ENCODE measurements at places on chromosomes 1 and 21.
A peak's percentile ranks its signal among the peaks of the same experiment; 100 is the strongest.

DNA sequence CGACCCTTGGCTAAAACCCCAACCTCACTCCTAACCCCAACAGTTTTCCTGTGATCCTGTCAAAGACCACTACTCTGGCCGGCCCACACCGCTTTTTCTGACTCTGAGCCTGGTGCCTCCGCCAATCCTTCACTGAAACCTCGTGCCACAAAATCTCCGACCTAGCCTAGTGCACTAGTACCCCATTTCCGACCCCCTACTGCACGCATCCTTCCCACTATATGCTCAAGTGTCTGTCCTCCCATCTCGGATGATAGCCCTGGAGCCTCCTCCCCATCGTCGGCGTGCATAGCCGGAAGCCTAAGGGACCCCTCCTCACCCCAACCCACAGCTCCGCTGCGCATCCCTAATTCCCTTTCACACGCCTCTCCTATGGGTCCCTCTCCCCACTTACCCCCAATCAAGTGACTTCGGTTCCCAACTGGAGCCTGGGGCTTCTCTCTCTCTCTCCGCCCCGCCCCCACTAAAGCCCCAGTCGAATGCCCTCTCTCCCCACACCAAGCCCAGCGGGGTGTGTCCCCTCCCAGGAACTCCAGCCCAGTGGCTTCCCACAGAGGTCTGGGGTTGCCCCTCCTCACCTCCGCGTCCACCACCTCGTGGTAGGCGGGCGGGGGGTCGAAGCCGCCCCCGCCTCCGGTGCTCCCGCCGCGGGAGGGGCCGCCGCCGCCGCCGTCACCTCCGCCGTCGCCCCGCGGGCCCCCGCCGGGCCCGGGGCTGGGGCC lies 791 bp downstream of the USP24 start:
- DNase-seq: peak; percentile 89
- H3K27me3 ChIP-seq: no peaks in the 10 kb centered on the region
- peak overlapping the region; percentile 75 for H3K4me3 ChIP-seq
- peak overlapping the region; percentile 94 for H3K27ac ChIP-seq
- no peaks in the 10 kb centered on the region for H3K36me3 ChIP-seq
- peaks cover 5% of the 10 kb centered on the region for H3K4me1 ChIP-seq

GRCh38 chr21:33734291-33734690 lies 92.0 kb downstream of the ITSN1 start:
- no peak for DNase-seq
- H3K4me3 ChIP-seq: no peak overlapping the region
- H3K4me1 ChIP-seq: no peaks in the 10 kb centered on the region
- no peaks in the 10 kb centered on the region for H3K36me3 ChIP-seq

DNA sequence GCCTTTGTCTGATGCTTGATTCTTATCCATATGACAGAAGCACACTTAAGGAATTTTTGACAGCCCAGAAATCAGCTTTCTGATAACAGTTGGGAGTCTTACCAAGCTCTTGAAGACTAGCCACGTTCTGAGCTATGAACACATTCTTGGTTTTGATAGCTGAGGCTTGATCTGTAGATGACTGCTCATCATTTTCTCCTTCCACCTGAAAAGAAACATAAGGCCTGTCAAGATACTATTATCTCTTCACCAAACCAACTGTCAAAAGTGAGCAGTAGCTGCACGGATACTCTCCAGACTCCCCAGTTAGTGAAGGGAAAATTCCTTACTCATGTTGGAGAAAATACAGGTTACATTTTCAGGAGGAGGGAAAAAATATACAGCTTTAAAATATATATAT lies 12.2 kb downstream of the UBR4 start:
- no peak overlapping the region for H3K4me3 ChIP-seq
- no peak for DNase-seq
- H3K36me3 ChIP-seq: peaks cover 4% of the 10 kb centered on the region

DNA sequence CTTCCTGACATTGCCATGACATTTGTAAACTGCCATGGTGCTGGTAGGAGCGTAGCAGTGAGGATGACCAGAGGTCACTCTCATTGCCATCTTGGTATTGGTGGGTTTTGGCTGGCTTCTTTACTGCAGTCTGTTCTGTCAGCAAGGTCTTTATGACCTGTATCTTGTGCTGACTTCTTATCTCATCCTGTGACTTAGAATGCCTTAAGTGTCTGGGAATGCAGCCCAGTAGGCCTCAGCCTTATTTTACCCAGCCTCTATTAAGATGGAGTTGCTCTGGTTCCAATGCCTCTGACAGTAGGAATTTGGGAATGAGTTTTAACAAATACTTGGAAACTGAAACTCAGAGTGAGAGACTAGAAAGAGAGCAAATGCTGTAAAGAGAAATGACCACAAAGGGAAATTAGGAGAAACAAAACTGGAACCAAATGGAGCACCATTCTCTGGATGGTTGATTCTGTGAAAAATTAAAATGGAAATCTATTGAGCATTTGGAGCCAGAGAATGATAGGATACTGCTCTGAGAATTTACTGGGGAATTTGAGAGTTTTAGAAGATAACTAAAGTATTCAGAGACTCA lies 50.1 kb upstream of the RHOU start:
- H3K27me3 ChIP-seq: no peaks in the 10 kb centered on the region
- DNase-seq: no peak
- no peak overlapping the region for H3K4me3 ChIP-seq
- no peak overlapping the region for H3K27ac ChIP-seq
- no peaks in the 10 kb centered on the region for H3K4me1 ChIP-seq

GRCh38 chr21:36134803-36135390 lies at the start of gene CBR3:
CBR3 (plus strand) TSS chr21:36135079; CDS start chr21:36135193, 114 bp downstream.
- H3K36me3 ChIP-seq: no peaks in the 10 kb centered on the region
- peaks cover 4% of the 10 kb centered on the region for H3K27me3 ChIP-seq
- peak within 1 kb of the TSS; percentile 75 for H3K4me3 ChIP-seq
- peaks cover 8% of the 10 kb centered on the region for H3K4me1 ChIP-seq
- DNase-seq: peak; percentile 88

- H3K36me3 ChIP-seq: no peaks in the 10 kb centered on the region
- H3K27me3 ChIP-seq: no peaks in the 10 kb centered on the region
- H3K27ac ChIP-seq: no peak overlapping the region
- H3K4me1 ChIP-seq: no peaks in the 10 kb centered on the region
These were observed 3.4 kb upstream of the CASQ2 start for GRCh38 chr1:115771847-115772457.

DNA sequence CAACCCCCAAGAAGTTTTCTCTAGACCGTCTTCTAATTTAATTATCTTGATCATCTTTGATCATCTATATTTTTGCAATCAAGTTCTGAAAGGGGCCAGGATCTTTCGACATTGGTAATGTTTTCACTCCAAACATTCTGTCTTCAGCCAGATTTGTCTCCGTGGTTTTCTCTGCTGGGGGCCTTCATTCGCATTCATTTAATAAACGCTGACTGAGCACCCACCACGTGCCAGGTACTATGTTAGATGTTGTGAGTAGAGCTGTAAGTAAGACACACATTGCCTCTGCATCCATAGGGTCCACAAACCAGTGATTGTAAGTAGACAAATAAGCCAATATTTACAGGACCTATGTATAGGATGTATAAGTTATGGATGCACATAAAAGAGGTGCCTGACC lies 134.5 kb upstream of the MROH9 start:
- DNase-seq: no peak
- H3K27me3 ChIP-seq: no peaks in the 10 kb centered on the region
- H3K27ac ChIP-seq: no peak overlapping the region
- no peaks in the 10 kb centered on the region for H3K36me3 ChIP-seq

DNA sequence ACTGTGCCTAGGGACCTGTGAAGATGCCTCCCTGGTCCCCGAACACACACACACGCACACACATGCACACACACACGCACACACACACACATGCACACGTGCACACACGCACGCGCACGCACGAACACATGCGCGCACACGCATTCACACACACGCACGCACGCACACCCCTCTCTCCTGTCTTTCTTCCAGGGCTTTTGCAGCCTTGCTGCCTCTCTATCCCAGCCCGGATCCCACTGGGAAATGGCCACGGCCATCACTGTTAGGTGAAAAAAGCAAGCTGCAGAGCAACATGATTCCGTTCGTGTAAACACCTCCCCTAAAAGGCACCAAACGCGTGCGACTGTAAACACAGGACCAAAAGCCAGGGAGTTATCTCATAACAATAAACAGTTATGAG lies 39.7 kb downstream of the NKAIN1 start:
- no peaks in the 10 kb centered on the region for H3K36me3 ChIP-seq
- H3K27ac ChIP-seq: no peak overlapping the region
- no peaks in the 10 kb centered on the region for H3K27me3 ChIP-seq
- H3K4me1 ChIP-seq: no peaks in the 10 kb centered on the region

DNA sequence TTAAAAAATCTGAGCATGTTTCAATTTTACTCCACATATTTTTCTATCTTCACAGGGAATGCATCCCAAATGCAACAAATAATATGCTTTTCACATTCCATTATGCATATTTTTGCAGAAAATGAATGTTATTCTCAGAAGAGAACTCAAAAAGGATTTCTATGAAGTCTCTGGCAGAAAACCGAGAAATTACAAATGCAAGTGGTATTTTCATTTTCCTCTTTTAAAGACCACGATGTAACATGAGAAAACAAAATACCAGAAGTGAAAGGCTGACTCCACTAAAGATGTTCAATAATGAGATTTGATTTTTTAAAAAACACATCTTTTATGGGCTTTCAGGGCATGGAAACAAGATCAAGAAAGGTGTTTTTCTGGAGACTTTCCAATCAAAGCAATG lies 5.0 kb upstream of the PDC start:
- H3K27ac ChIP-seq: no peak overlapping the region
- H3K27me3 ChIP-seq: no peaks in the 10 kb centered on the region
- no peaks in the 10 kb centered on the region for H3K36me3 ChIP-seq
- no peak for DNase-seq
- H3K4me1 ChIP-seq: no peaks in the 10 kb centered on the region
- no peak overlapping the region for H3K4me3 ChIP-seq

DNA sequence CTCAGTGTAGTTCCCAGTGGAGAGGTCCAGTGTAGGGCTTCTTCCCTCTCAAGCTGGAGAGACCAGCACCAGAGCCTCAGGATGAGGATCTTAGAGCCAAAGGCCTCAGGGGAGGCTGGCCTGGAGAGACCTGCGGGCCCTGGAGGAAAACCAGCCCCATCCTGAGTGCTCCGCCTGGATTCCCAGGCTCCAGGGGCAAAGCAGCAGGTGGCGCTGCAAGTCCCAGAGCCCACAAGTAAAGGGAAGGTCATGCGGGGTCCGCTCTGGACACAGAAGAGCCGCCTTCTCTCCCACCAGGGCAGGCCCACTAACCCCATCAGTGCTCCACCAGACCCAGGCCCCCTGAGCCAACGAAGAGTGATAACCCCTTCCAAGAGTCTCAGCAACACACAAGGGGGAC lies 22.7 kb downstream of the PGBD5 start:
- no peak for DNase-seq
- H3K27ac ChIP-seq: no peak overlapping the region
- H3K36me3 ChIP-seq: no peaks in the 10 kb centered on the region

- H3K4me3 ChIP-seq: no peak overlapping the region
- no peak overlapping the region for H3K27ac ChIP-seq
- no peaks in the 10 kb centered on the region for H3K4me1 ChIP-seq
- no peaks in the 10 kb centered on the region for H3K36me3 ChIP-seq
- no peak for DNase-seq
- H3K27me3 ChIP-seq: no peaks in the 10 kb centered on the region
These were observed 233.9 kb downstream of the MRPL39 start for GRCh38 chr21:25373126-25374082.

DNA sequence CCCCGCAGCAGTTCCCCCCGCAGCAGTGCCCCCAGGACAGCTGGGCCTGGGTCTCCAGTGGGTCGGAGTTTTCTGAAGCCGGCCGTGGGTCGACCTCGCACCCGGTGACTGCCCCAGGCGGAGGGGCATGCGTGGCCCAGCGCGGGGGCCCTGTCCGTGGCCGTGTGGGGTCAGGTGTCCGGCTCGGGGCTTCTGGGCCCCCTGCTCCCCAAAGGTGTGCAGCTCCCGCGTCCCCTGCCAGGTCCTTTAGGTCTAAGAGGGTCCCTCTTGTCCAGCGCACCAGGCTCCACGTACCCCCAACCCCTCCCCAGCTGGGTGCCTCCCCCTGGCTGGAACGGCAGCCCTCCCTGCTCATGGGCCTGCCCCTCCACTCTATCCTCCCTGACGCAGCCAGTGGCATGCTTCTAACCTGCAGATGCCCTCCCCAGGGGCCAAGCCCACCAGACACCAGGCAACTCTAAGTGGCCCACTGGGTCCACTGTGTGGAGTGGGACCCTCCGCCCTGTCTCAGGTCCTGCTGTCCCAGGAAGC lies 5.9 kb upstream of the HES4 start:
- no peaks in the 10 kb centered on the region for H3K27me3 ChIP-seq
- no peak overlapping the region for H3K27ac ChIP-seq
- no peak overlapping the region for H3K4me3 ChIP-seq

GRCh38 chr1:203181586-203182386 lies 4.7 kb downstream of the CHI3L1 start:
- no peaks in the 10 kb centered on the region for H3K36me3 ChIP-seq
- peaks cover 6% of the 10 kb centered on the region for H3K4me1 ChIP-seq
- no peak overlapping the region for H3K4me3 ChIP-seq
- DNase-seq: no peak
- no peaks in the 10 kb centered on the region for H3K27me3 ChIP-seq

- no peaks in the 10 kb centered on the region for H3K4me1 ChIP-seq
- H3K27ac ChIP-seq: no peak overlapping the region
- H3K36me3 ChIP-seq: no peaks in the 10 kb centered on the region
- H3K4me3 ChIP-seq: peak overlapping the region; percentile 42
These were observed 120.0 kb downstream of the SETD4 start for GRCh38 chr21:35940074-35940927.

GRCh38 chr1:113990530-113990929 lies 11.3 kb downstream of the OLFML3 start:
- no peaks in the 10 kb centered on the region for H3K4me1 ChIP-seq
- no peak overlapping the region for H3K4me3 ChIP-seq
- H3K27ac ChIP-seq: no peak overlapping the region
- H3K27me3 ChIP-seq: no peaks in the 10 kb centered on the region
- no peaks in the 10 kb centered on the region for H3K36me3 ChIP-seq

DNA sequence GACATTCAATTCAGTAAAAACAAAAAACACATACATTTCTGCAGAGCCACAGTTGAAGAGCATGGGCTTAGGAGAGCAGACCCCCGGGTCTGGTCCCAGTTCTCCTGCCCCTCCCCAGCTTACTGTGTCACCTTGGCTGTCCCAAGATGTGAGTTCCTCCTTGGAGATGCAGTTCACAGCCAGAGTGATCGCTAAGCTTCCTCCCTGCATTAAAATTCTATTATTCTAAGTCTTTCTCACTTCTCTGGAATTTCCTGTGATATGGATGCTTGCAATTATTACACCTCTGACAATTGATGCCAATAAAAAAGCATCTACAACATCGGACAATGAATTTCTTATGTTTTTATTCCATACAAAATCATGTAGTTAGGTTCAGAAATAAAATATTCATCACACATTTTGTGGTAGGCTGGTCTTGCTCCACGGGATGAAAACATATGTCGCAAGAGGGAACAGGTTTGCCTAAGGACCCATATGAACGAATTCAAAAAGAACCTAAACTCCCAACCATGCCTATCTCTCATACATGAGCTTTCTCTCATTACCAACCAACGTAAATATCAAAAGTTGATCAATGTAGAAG lies 328.5 kb upstream of the RUNX1 start:
- no peak for DNase-seq
- no peaks in the 10 kb centered on the region for H3K4me1 ChIP-seq
- no peak overlapping the region for H3K4me3 ChIP-seq
- no peak overlapping the region for H3K27ac ChIP-seq
- no peaks in the 10 kb centered on the region for H3K27me3 ChIP-seq

GRCh38 chr1:16434501-16434900 lies 2.7 kb downstream of the SPATA21 start:
- H3K27ac ChIP-seq: no peak overlapping the region
- H3K4me1 ChIP-seq: no peaks in the 10 kb centered on the region
- H3K27me3 ChIP-seq: no peaks in the 10 kb centered on the region
- DNase-seq: no peak
